ENCODE measurements at places on chromosomes 16 and 17.

DNA sequence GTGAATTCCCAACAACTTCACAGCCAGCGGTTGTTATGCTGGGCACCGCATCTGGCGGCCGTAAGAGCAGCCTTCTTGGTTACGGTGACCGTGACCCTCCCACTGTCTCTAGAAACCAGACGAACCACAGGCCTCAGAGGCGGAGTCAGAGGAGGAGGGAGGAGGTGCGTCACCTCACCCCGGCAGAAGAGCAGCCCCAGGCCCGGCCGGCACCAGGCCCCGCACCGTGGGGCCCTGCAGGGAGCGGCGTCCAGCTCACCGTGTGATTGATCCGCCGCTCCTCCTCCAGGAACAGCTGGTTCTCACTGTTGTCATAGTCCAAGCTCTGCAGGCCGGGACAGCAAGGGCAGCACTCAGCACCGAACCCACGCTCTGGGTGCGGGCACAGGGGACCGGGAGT is 13.7 kb downstream of the CLCN7 start:
- no peak for DNase-seq

DNA sequence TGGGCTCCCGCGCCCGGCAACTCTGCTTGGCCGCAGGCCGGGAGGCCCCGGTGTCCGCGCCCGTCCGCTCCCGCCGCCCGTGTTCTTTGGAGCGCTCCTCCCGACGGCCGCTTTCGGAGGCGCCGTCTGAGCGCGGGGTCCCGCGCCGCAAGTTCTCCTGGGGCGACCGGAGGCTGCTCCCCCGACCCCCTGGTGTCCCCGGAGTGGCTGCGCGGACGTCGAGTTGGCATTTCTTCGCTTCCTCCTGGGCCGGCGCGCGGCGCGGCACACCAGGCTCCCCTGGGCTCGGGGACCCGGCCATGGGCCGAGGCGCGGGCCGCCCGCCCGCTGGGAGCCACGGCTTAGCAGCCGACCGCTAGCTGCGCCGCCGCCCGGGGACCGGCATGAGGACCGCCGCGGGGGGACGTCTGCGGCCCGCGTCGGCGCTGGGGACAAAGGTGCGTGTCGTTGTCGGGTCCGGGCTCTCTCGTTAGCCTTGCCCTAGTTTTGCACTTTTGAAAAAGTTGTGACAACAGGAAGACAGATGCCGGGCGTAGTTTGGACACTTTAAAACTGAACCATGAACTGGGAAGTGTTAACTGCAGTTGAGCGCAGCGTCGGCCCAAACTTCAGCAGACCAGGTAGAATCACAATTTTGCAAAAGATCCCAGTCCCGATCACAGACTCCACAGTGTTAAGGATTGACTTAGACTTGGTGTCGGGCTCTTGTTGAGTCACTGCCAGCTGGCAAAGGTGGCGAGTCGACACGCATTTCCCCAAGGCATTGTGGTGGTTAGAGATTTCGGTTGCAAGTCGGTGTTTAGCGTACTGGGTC is 700 bp downstream of the UBN1 start:
- DNase-seq, result peak; percentile 63

- DNase-seq, result no peak
These were observed 14.4 kb upstream of the ALOX12 start for GRCh38 chr17:6981426-6981825.

DNA sequence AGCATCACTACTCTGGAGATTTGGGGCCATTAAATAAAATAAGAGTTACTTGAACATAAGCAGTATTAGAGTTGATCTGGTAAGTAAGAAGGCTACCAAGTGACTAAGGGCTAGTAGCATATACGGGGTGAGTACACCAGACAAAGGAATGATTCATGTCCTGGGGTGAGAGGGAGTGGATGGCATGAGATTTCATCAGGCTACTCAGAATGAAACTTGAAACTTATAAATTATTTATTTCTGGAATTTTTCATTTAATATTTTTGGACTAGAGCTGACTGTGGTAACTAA is 2.3 kb downstream of the SLFN5 start:
- no peak for DNase-seq

GRCh38 chr16:71242601-71243000 is 12.1 kb upstream of the HYDIN start:
- no peak for DNase-seq

- DNase-seq, result no peak
These were observed 4.7 kb upstream of the RNF213 start for GRCh38 chr17:80256034-80256350.

- DNase-seq, result no peak
These were observed 247.7 kb downstream of the UTP18 start for GRCh38 chr17:51508048-51508447.

DNA sequence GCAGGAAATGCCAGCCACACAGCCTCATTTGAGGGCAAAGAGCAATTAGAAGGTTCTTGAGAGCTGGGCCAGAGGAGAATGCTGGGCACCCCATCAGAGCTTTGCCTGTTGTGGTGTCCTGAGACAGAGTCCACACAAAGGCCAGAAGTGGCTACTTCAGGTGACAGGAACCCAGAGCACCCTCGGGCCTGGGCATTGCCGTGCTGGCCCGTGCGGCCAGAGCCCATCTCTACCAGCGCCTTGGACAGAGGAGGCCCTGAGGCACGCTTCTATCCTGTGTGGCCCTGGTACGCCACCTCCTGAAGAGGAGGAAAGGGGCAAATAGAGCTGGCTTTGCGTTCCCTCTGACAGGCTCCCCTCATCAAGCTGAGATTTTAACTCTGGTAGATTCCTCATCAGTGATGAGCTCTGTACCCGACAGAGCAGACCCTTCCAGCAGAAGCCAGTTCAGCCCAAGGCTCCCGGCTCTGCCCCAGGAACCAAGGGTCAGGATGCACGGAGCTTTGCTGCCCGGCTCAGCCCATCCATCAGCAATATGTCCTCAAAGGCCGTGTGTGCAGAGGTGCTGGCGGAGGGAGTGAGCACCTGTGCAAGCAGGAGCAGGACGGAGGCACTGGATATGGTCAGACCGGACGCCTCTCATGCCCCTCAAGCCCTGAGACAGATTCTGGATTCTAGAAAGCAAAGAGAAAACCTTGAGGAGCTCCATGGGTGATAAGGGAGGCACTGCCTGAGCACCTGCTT is 3.4 kb upstream of the RASD1 start:
- DNase-seq, result no peak

DNA sequence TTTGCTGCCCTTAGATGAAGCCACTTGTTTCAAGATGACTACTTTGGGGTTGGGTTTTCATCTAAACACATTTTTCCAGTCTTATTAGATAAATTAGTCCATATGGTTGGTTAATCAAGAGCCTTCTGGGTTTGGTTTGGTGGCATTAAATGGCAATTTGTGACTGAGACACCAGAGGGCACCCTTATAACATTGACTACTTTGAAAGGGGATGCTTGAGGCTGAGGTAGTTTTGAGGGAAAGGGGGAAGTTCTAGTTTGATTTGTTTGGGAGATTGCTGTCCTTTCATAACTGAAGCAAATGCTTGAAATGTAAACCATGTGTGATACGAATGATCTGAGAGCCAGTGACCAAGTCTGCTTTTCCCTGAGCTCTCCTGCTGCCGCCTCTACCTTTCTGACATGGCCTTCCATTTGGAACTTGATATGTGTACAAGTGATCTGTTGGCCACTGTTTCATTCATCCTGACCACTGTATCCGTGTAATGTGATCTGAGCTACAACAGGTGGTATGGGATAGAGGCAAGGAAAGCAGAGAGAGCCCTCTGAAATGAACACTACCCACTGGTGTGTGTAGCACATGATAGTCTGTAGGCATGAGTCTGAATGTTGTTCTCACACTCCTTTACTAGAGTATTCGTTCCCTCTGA is 5.8 kb upstream of the RARA start:
- no peak for DNase-seq

GRCh38 chr17:80236911-80237310 is 16.7 kb downstream of the SLC26A11 start:
- DNase-seq, result no peak

- no peak for DNase-seq
These were observed 8.5 kb downstream of the TP53I13 start for GRCh38 chr17:29577001-29577370.

- no peak for DNase-seq
These were observed 349.6 kb downstream of the KIF2B start for GRCh38 chr17:54172096-54172984.

DNA sequence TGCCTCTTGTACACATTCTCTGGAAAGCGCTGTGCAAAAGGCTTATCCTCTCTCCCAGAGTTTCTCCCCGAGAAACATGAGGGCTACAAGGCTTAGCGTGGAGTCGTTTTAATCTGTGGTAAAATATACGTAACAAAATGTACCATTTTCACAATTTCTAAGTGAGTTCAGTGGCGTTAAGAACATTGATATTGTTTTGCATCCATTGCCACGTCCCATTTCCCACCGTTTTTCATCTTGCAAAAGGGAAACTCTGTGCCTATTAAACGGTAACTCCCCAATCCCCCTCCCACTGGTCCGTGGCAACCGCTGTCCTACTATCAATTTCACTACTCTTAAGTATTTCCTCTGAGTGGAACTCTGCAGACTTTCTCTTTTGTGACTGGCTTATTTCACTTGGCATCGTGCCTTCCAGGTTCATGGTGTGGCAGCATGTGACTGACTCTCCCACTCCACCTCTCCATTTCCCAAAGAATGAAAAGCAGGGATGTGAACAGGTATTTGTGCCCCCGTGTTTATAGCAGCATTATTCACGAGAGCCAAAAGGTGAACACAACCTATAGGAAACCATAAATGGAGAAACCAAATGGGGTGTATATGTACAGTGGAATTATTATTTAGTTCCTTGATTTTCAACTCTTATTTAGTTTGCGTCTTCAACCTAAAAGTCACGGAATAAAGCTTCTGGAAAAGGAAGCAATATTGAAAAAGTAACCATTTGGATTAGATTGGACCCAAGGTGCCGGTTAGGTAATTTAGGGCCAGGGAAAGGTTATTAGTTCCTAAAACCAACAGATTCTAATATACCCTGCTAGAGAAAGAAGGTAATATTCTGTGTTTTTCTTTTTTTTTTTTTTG is 1.1 kb upstream of the USP32 start:
- no peak for DNase-seq

DNA sequence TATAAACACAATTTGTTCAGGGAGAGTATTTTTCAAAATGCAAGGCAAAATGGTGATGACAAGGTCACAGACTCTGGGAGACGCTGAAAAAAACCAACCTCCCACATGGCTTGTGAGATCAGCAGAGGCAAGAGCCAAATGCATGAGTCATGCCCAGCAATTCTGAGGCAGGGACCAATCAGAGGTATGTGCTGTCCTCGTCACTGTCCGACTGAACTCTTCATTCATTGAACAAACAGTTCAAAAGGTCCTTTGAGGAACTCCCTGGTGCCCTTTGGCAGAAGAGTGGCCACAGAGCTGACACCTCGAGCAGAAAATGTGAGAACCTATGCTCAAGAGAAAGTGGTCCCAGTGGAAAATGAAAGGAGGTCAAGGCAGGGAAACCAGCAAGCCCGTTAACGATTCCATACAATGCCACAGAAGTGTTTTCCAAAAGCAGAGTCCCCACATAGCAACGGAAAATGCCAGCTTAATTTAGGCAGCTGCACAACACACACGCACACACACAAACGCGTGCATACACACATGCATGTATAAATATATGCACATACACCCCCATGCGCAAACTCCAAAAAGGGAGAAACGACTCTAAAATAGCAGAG is 50.9 kb downstream of the CDH11 start:
- no peak for DNase-seq

GRCh38 chr16:67865318-67865717 is 7.5 kb upstream of the EDC4 start:
- no peak for DNase-seq

- DNase-seq, result no peak
These were observed 6.0 kb upstream of the KCNH6 start for GRCh38 chr17:63516910-63517824.

GRCh38 chr17:2634361-2634960 is 41.0 kb downstream of the PAFAH1B1 start:
- DNase-seq, result no peak

DNA sequence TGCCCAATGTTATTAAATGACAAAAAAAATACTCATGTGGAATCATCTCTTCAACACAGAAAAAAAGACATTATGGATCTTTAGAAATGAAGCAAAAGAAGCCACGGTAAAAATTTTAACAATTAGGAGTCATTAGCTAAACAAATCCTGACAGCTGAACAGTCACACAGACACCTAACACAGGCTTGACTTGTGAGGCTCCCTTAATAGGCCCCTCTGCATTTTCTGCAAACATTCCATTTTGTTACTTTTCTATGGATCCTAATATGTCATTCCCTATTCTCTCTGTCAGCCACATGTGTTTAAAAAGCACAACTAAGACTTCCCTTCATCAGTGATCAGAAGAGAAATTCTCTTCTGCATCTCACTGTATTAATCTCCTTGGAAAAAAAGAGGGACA is 1331.5 kb downstream of the CDH8 start:
- DNase-seq, result no peak

DNA sequence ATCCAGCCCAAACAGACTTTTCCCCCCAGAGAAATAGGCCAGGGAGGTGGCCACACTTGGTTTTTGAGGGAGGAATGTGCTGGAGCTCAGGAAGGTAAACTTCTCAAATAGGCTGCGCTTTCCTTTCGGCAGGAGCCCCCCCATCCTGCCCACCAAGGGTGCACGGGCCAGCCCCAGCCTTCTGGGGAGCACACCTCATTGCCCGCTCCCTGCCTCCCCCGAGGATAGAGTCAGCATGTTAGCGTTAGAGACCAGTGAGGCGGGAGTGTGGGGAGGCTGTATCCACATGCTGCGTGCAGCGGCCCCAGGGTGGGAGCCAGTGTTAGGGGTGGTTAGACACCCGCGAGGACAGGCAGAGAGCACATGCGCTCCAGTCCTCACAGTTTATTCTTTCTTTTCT is 42.3 kb downstream of the PIPOX start:
- DNase-seq, result no peak

DNA sequence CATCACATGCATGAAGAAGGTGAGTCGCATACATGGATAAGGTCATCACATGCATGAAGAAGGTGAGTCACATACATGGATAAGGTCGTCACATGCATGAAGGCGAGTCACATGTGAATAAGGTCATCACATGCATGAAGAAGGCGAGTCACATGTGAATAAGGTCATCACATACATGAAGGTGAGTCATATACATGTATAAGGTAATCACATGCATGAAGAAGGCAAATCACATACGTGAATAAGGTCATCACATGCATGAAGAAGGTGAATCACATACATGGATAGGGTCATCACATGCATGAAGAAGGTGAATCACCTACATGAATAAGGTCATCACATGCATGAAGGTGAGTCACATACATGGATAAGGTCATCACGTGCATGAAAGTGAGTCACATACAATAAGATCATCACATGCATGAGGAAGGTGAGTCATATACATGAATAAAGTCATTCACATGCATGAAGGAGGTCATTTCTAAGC is 105.1 kb upstream of the SDK2 start:
- DNase-seq, result no peak

GRCh38 chr16:54112451-54113206 is 174.0 kb downstream of the IRX3 start:
- DNase-seq, result no peak

DNA sequence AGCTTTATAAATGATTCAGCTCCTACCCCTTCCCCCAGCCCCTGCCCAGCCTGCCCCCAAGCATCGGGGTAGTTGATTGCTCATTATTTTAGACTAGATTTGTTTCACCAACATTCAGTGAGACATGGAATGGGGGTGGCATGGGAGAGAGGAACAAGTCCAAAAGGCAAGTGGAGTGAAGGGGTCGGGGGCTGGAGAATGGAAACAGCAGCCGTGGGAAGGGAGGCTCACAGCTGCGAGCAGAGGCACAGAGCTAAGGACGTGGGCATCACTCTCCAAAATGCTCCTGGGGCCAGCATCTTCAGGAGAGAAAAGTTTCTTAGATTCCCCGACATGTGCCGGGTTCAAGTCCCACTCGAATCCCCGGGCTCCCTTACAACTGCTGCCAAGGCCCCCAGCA is 19.3 kb downstream of the PIPOX start:
- no peak for DNase-seq

- DNase-seq, result no peak
These were observed 99.0 kb downstream of the MSI2 start for GRCh38 chr17:57355090-57355859.

Measured in activated B cell treated with CpG ODN at 0.5 μM for 24 hours (primary cell).